ENCODE measurements at places on chromosomes 1 and 21.

DNA sequence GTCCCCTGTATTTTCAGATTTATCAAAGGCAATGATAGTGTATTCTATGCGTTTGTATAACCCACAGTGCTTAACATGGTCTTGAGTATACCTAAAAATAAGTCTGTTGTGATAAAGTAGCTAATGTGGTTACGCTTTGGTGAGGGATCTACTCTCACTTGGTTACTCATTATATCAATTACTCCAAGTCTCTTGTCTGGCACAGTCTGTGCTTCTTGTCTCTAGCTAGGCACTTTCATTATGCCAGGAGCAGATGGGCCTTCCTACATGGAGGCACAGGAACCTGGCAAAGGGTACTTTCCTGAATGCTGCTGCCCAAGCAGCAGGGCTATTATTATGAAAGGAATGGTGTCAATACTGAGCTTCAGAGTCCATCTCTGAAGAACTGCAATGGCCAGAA, 4.2 kb upstream of the PTPN22 start:
- DNase-seq: no peak

DNA sequence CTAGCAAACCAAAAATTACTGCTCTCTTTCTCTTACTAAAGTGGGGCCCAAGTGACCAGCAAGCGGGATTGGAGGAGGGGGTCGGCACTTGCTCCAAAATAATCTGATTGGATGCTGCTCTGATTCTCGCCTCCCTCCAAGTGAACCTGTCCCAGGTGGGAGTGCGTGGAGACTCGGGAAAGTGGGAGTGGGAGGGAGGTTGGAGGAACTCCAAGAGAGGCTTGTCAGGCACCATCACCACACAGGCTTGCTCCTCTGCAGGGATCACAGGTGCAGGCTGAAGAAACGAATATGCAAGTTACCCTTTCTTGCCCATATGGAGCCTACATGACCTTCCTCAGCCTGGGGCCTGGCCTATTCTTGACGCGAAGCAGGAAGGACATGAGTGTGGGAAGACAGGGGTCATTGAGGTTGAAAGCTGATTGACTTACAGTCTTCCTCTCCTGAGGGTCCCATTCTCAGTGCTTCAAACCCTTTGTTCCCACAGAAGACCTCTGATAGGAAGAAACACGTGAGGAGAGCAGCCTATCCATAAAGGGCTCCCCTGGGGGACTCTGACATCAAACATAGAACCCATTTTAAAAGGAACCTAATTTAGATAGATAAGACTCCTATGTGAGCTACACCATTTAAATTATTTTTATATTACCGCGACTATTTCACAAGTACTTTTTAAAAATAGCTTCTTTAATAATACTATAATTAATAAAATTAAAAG, 14.2 kb downstream of the RGS8 start:
- no peak for DNase-seq

GRCh38 chr1:204358605-204359004, 1.1 kb downstream of the PLEKHA6 start:
- DNase-seq: no peak

DNA sequence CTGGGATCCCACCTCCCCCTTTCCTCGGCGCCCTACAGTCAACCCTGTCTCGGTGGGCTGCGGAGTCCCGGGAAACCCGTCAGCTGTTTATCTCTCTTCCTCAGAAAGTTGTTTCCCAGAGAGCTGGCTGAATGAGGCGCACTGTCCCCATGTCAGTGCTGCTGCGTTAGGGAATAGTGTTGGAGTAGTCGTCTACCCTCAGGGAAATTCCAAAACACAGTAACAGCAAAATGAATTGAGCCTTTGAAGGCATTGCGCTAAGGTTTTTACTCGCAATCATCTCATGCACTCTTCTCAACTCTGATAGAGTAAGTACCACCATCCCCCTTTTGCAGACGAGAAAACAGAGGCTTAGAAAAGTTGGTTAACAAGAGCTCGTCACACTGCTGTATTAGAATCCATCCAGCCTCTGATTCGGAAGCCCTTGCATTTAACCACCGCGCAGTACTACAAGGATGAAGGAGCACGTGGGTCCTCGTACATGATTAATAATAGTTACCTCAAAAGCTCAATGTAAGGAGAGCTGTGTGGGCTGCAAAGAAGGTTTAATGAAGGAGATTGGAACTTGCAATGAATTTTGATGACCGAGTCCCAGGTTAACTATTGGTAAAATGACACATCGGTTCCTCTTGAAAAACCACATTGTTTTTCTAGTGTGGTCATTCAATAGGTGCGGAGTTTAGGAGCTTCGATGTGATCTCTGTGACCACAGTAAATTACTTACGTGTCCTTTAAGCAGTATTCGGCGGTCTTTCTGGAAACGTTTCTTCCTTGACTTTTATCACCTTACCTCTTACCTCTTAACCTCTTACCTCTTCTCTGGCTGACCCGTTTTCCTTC, 788 bp upstream of the EDEM3 start:
- no peak for DNase-seq

DNA sequence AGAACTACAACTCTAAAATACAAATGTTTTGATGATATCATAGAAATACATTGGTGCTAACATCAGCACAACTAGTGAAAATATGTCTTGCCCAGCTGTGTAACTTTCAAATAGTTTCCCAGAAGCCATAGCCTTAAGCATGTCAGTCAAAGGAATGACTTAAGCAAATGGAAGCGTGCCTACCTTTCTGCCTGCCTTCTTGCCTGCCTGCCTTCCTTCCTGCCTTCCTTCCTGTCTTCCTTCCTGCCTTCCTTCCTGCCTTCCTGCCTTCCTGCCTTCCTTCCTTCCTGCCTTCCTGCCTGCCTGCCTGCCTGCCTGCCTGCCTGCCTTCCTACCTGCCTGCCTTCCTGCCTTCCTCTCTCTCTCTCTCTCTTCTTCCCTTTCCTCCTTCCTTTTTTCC, 104.0 kb downstream of the PBX1 start:
- DNase-seq: no peak

DNA sequence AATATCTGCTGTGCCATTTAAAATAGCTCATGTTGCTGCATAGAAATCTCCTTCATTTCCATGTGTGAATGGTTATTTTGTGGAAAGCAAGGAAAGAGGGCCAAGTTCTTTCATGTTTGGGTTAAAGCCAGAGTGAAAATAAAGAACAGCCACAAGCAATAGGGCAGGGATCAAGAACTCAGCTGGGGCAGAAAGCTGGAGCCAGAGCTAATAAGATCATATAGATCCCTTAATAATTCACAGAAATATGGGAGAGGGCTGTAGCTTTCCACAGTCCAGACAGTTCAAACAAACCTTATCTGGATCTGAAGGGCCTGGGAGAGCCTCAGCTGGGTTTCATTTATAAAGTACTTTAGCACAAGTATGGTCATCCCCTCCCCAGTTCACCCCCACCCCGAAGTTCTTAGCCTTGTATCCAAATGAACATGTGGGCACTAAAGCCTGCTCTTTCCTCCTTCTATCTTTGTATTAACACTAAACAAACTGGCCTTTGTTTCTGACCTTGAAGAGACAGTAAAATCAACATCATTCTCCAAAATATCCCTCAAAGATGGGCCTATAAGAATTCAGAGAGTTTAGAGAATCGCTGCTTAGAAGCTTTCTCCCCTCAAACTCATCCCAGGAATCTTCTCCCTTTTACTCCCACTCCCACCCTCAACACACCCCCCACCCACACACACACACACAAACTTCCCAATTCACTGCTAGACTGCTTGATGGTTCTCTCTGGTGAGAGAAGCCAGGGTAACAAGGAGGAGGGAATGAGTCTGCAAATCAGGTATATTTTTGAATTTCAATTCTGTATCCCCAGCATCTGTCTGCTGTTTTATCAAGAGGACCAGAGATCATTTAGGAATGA, 41.7 kb downstream of the UTP25 start:
- DNase-seq: no peak

DNA sequence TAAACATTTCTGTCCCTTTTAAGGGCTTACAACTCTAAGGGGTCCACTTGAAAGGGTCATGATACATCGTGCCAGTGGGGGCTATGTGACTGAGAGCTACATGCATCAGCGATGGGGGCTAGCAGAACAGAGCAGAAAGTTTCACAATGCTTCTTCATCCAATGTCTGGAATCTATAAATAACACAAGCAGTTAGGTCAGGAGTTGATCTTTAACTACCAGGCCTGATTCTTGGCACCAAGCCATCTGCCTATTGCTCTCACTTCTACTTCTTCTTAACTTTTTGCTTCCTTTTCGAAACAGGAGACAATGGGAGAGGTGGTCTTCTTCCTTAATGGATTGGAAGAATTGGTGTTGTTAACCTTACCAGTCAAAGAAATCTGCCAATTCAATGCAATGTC, 410.0 kb downstream of the TGFB2 start:
- no peak for DNase-seq

GRCh38 chr1:31413405-31414001, 490 bp downstream of the SERINC2 start:
- DNase-seq: no peak

DNA sequence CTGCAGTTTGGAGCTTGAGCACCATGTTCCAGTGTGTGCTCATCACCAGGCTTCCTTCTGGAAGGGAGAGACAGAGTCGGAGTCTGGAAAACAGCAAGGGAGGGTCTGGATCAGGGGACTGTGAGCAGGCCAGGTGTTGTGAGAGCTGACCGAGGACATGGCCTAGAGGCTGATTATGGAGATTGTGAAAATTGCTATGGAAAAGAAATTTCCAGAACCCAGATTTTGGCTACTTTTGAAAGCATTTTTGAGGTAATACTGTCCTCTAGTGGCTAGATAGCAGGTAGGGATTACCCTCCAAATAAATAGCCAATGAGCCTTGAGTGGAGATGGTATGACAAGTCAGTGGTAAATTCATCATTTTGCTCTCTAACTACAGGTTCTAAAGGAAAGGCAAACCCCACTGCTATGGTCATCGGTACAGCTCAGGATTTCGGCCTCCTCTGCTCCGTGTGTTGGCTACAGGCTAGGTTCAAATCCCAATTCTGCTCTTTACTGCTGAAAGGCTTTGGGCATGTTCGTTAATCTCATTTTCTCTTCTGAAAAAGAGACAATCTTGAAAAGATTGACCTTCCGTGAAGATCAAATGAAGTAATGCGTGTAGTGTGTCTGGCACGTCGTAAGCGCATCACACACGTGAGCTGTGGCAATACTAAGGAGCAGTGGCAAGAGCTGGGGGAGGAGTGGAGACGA, 1.0 kb upstream of the HAO2 start:
- DNase-seq: no peak

GRCh38 chr1:55536545-55536865, 321.3 kb upstream of the USP24 start:
- no peak for DNase-seq

DNA sequence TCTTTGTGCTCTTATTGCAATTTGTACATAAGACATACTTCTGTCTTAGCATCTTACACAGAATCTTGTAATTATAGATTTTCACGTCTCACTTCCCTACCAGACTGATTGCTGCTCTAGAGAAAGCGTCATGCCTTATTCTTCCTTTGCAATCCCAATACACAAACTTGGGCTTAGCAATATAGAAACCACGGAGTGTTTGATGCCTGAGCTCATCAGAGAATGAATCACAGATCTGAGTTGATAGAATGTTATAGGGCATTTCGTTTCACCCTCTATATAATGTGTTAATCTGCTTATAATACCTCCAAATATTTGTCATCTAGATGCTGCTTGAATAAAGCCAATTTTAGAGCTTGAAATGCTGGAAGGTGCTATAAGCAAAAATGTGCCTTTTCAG, 6.6 kb downstream of the FMO1 start:
- DNase-seq: no peak

GRCh38 chr1:3541936-3542335, 69.4 kb downstream of the MEGF6 start:
- no peak for DNase-seq

DNA sequence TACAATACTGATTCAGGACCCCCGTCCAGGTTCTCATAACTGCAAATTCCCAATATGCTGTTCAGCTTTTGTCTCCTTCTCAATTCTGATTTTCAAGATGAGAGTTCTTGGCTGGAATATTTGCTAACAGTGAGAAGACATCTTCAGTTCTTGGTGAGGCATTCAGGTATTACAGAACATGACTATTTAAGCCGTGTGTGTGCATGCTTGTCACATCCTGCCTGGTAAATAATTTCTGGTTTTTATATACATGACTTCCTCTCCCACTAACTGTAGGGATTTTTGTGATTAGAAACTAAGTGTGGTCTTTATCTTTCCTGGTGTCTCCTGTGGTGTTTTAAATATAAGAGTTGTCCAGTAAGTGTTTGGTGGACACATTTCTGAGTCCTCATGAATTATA, 10.2 kb upstream of the SLC19A2 start:
- no peak for DNase-seq

GRCh38 chr1:183029591-183030000, 6.4 kb downstream of the LAMC1 start:
- DNase-seq: no peak

DNA sequence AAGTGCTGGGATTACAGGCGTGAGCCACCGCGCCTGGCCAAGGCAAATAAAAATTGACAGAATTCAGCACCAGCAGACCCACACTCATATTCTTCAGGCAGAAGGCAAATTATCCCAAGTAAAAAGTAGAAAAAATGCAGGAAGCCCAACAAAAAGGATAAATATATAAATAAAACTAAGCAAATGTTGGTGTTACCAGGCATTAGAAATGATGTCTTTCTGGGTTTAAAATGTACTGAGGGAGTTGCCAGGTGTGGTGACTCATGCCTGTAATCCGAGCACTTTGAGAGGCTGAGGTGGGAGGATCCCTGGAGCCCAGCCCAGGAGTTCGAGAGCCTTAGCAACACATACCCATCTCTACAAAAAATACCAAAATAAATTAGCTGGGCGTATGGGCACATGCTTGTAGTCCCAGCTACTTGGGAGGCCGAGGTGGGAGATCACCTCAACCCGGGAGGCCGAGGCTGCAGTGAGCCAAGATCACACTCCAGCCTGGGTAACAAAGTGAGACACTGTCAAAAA, 6.3 kb downstream of the INTS11 start:
- DNase-seq: no peak

DNA sequence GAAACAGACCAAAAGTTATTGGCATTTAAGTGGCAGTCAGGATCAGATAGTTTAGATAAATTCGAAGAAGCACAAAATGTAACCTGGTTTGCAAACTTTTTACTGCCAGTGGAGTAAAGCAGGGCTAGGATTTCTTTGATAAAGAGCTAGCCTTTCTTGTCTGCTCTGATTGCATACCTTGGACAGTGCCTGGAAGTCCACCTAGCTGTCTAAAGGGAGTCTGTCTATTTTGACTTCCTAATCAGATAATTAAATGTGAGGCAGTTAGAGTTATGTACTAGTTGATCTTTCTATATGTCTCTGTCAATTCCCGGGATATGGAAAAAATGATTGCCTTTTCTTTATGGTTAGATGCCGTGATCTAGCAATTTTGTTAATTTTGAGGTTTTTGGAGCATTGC, 4.1 kb downstream of the GPSM2 start:
- no peak for DNase-seq

DNA sequence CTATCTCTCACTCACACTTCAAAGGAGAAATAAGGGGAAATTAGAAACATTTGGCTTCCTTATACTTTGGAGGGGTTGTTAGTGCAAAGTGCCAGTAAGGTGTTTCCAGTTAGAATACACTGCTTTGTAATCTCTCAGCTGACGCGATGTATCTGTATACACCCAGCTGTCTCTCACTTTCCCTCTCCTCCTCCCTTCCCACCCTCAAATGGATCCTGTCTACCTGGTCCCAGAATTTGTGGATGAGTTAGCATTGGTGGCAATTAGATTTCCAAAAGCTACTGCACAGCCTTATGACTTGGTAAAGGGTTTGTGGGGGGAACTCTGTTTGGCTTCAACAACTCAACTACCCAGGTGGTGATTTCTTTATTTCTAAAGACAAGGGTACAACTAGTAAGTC, 10.5 kb downstream of the ATP1B1 start:
- no peak for DNase-seq
